Left kidney (tissue), 8 donors: ENCODE measurements at places on chromosomes 5 and 9.
A peak's percentile ranks its signal among the peaks of the same experiment; 100 is the strongest.

DNA sequence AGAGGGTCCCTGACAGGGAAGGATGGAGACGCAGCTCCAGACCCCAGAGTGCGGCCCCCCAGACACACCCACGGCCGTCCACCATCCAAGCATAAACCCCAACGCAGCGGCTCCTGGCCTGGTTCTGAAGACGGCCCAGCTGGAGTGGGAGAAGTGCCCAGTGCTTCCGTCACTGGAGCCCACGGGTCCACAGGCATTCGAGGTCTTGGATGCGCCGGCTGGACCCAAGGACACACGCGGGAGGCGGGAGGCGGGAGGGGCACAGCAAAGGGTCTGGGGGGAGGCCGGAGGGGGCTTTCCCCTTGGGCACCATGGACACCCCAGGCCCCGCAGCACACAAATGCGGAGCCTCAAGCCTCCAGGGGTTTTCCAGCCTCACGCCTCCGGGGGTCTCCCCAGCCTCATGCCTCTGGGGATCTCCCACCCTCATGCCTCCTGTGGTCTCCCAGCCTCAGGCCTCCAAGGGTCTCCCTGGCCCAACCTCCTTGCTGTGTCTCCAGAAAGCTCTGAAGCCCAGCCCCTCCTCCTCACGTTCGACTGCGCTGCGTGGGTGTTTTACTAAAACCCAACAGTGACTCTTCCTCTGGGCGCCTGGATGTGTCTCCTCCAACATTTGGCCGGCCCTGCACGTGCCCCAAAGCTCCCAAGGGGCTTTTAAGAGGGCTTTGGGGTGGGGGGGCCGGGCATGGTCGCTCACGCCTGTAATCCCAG lies 15.2 kb downstream of the EXD3 start:
- DNase-seq, result no peak

- DNase-seq, result no peak
These were observed 35.5 kb upstream of the GRHPR start for GRCh38 chr9:37386988-37387387.

GRCh38 chr5:62727861-62728260 lies 149.2 kb downstream of the LRRC70 start:
- DNase-seq, result no peak

GRCh38 chr9:1939926-1940368 lies 75.2 kb upstream of the SMARCA2 start:
- no peak for DNase-seq

DNA sequence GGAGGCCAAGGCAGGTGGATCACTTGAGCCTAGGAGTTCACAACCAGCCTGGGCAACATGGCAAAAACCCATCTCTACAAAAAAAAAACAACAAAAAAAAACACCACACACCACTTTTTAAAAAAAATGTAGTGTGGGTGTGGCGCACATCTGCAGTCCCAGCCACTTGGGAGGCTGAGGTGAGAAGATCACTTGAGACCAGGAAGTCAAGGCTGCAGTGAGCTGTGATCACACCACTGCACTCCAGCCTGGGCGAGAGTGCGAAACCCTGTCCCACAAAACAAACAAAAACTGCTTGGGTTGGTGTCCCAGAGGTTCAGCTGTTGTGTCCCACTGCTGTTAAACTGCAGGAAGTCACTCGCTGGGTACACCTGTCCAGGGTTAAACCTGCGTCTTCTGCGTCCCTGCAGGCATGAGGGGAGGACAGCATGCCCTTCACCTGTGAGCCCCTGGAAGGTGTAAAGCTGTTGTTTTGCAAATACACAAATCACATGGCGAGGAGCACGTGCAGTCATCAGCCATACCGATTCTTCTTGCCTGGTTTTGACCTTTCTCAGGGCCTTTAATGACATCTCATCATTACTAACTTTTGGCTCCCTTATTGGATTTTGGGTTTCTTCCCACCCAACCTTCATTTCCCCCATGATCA lies 29.3 kb upstream of the CLPTM1L start:
- DNase-seq, result no peak

- DNase-seq, result no peak
These were observed 20.7 kb upstream of the PTPN3 start for GRCh38 chr9:109518621-109519335.

DNA sequence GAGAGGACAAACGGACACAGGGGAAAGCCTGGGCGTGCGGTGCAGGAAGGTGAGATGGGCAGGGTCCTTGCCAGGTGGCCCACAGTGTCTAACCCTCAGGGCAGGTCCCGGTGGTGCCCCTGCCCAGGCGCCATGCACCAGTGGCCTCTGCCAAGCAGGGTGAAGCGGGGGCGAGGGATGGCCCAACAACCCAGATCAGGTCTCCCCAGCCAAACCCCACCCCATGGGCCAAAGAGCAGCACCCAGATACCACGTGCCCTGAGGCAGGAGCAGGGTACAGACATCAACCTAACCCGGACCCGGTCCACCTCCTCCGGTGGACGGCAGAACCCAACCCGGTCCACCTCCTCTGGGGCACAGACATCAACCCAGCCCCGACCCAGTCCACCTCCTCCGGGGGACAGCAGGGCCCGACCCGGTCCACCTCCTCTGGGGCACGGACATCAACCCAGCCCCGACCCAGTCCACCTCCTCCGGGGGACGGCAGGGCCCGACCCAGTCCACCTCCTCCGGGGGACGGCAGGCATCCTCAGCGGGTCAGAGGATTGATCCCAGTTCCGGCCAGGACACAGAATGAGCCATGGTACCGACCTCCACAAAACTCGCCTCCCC lies 12.8 kb downstream of the SLC12A7 start:
- no peak for DNase-seq

- no peak for DNase-seq
These were observed 211.7 kb downstream of the LRRC70 start for GRCh38 chr5:62790348-62790747.

GRCh38 chr5:1926071-1926440 lies 43.3 kb upstream of the IRX4 start:
- DNase-seq, result no peak

- DNase-seq, result no peak
These were observed 94.1 kb downstream of the CDC42SE2 start for GRCh38 chr5:131357739-131358561.

- DNase-seq, result no peak
These were observed 49.4 kb downstream of the NEURL1B start for GRCh38 chr5:172690258-172691075.

GRCh38 chr5:158198636-158199035 lies 339.7 kb upstream of the CLINT1 start:
- no peak for DNase-seq

DNA sequence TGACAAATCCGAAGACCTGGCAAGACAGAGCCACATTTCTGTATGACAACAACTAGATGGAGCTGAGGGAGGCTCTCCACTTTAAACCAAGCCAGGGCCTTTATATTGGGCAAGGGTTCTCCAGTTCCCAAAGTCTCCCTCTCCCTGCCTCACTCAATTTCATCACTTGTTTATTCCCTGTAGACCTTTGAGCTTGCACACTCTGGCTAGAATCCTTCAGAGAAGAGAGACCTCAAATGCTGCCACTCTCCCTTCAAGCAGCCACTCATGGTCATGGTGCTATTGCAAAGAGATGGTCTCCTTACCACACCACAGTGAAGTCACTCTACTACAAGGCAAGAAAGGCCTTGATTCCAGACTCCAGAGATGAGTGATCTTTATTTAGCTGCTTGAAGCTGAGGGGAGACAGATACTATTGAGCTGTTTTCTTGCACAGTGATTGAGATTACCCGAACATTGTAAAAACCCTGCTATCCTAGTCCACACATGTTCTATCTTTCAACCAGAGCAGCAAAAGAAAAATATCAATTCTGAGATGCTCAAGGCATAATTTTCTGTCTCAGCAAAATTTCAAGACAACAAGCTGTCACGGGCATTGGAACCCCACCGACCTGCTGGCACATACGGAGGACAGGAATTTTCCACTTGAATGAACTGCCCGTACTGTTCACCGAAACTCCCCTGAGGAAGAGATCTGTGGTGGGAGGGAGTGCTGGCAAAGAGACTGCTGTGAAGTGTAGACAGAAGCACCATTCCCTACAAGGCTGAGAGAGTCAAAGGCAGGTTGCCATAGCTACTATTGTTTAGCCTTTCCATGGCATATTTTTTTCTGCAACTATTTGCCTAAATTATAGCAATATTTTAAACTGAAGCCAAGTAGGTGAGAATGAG lies 81.1 kb downstream of the CDO1 start:
- DNase-seq, result no peak

DNA sequence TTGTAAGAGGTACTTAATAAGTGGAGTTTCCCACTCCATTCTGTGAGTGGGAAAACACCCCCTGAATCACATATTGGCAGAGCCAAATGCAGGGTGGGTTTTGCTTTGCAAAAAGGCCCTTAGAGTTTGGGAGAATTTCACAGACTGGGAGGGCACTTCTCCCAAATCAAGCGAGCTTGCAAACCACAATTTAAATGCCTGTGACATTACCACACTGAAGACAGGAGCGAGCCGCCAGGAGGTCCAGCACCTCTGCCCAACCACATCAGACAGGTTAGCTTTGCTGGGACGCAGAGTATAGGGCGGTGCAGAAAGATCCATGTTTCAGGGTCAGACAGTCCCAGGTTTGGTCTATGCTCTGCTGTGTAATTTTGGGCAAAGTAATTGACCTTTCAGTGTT lies 2.3 kb downstream of the ALAD start:
- DNase-seq, result no peak

DNA sequence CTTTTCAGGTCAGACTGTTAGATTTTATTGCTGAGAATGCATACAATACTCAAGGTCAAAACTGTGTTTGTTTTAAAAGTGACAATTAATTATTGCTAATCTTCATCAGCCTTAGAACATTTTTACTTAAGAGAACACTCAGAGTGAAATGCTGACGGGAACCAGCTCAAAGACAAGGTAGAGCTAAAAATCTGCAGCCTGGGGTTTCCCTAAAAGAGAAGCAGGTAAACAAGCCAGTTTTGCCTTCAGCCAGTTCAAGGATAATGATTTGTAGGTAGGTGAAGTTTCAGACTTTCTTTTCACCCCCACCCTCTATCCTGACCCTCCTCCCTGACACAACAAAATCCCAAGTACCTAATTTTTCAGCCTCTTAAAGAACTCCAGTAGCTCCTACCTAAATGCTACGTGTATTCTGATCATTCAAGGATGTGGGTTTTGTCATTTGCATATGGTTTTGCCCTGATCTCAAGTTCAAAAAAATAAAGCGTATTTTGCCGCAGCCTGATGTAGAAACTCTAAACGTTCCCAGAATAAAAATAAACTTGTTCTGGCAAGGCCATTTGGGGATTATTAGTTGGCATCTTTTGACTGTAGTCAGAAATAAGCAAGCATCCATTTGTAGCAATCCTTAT lies 407.2 kb downstream of the EFNA5 start:
- DNase-seq, result no peak

GRCh38 chr5:174419540-174420132 lies 304.7 kb upstream of the MSX2 start:
- peak; percentile 85 for DNase-seq

DNA sequence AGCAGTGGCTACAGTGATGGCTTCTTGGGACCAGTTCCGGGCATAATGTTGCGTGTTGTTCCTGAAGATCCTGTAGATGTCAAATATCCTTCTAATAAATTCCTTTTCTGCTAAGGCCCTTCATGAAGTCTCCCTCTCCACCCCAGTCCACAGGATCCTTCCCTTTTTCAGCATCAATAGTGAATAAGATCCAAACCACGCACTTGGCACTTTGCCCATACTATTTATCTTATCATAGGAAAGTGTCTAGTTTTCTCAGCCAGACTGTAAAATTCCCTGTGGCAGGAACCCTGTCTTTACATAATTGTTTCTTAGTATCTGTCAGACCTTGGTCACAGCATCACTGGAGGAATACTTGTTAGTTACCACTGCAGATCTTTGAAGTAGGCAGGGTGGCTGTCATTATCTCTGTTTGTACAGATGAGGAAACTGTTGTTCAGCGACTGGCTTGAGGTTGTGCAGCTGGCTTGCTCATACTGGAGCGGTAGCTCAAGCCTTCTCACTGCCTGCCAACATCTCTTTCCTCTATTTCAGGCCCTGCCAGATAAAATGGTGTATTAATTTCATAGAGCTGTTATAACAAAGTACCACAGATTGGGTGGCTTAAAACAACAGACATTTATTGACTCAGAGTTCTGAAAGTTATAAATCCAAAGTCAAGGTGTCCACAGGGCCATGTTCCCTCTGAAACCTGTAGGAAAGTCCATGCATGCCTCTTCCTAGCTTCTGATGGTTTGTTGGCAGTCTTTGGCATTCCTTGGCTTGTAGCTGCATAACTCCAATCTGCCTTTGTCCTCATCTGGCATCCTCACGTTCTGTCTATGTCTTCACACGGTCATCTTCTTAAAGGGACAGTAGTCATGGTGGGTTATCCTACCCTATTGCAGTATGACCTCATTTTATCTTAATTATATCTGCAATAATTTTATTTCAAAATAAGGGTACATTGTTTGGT lies 33.5 kb upstream of the APC start:
- no peak for DNase-seq

DNA sequence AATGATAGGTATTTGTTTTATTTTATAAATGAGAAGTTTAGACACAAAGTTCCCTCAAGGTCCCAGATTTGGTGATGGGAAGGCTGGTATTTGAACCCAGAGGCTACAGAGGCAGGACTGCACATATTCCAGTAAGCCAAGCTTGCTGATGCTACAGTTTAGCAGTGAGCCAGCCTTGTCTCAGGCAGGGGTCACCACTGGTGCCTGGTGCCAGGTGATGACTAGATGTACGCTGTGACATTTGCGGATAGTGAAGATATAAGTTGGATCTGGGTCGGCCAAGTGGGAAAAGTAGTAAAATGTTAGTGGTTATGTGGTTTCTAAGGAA lies 143.9 kb downstream of the AOPEP start:
- DNase-seq, result no peak

DNA sequence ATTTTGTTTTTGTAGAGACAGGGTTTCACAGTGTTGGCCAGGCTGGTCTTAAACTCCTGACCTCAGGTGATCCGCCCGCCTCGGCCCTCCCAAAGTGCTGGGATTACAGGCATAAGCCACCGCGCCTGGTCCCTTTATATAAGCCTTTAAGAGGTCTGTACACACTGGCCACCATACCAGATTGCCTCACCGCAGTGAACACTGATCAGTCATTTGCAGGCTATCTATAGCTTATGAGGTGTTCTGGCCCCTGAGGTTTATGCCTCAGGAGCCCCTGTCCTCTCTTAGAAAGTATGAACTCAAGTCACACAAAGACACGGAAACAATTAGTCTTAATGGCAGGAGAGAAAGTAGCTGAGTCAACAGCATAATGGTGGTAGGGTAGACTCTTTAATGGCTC lies 14.6 kb downstream of the HINT1 start:
- no peak for DNase-seq

DNA sequence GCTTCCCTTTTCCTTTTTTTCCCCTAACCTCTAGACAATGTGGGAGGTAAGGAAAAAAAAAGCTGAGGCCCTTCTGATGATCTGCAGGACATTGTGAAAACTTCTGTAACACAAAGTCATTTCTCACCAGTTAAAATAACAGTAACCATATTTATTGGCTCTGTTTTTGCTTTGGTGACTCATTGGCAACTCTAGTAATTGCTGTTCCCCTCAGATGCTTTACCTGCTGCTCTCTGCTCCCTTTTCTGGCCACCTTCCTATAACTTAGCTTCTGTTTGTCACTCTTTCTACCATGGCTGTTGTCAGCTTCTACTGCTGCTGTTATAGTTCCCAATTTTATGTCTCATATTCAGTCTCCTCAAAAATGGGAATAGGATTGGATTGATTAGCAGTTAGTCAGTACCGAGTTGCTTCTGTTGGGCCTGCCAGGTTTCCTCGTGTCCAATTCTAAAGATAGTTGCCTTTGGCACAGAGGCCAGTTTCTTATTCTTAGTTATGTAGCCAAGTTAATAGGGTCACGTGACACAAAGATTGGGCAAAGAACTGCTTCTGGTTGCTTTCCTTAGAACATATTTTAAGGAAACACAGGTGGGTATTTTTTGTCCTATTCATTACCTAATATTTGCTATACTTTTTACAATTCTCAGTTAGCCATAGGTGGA lies 16.8 kb downstream of the SCAMP1 start:
- no peak for DNase-seq

- DNase-seq, result no peak
These were observed 567.4 kb downstream of the PRR16 start for GRCh38 chr5:121031491-121031890.
